Iris pigment epithelial cell (primary cell): ENCODE measurements at places on chromosomes 3 and 15.

GRCh38 chr3:16516695-16517481, 3.4 kb upstream of the RFTN1 start:
- peak; percentile 64 for DNase-seq

DNA sequence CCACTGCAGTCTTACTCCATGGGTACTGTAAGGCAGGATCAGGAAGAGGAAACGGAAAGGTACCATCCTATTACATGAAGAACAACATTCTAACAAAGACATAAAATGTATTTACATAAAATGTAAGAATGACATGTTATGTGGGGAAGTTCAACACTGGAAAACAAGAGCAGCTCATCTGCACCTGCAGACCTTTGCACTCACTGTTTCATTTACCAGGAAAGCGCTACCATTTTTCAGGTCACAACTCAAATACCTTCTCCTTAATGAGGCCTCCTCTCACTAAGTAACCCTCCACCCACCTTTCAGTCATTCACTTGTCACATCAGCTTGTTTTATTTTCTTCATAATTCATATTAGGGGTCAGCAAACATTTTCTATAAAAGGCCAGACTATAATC, 2.6 kb downstream of the TMCC1 start:
- DNase-seq, result no peak

DNA sequence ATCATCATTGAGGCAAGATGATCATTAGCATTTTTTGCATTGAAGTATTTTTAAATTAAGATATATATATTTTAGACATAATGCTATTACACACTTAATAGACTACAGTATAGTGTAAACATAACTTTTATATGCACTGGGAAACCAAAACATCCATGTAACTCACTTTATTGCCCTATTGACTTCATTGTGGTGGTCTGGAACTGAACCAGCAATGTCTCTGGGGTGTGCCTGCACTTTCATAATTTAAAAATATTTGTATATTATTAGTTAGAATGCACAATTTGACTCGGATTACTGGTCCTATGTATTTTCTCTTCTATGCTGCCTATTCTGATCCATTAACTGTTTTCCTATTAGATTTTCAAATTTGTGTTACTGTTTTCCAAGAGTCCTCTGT, 109.1 kb upstream of the SPATA12 start:
- no peak for DNase-seq

DNA sequence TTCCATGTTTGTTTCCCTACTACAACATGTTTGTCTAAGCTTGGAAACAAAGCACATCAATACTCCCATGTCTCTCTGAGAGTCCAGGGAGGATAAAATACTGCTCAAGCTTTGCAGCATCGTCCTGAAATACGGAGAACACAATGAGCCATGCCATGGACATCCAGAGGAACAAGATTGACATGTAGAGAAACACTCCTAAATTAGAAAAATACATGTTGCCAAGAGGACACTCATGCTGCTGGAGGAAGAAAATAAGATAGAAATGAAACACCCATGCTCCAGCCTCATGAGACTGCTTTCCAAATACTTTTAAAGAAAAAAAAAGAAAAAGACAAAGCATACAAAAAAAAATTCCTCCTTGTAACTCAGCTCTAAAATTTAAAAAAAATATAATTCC, 387.0 kb downstream of the ERC2 start:
- no peak for DNase-seq

- no peak for DNase-seq
Observed at GRCh38 chr3:14534516-14535191, 5.5 kb downstream of the GRIP2 start.

- DNase-seq, result no peak
Observed at GRCh38 chr15:73832657-73833056, 40.7 kb upstream of the TBC1D21 start.

- no peak for DNase-seq
Observed at GRCh38 chr3:145055375-145056076, 1083.9 kb downstream of the DIPK2A start.

DNA sequence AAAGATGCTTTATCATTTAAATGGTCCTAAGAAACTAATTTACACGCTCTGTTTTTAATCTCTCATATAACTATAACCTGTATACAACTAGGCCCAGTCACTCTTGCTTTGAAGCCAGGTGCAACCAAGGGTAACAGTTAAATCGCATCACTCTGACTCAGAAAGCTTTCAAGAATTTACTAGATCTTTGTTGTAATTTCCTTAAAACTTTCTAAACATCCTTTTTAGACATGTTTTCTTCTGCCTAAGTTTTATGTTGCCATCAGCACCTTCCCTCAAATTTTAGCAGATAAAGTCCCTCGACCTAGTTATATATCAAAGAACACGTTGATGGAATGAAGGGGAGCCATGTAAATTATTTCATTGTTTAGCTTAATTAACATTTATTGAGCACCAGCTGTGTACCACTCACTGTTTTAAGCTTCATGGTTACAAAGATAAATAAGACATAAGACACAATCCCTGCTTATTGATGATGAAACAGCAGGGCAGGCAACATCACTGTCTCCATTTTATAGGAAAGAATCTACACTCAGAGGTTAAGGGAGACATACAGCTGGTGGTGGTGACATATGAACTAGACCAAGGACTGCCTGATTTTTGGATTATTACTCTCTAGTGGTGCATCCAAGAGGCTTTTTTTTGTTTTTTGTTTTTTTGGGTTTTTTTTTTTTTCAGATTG, 101.0 kb downstream of the CD200R1L start:
- no peak for DNase-seq

DNA sequence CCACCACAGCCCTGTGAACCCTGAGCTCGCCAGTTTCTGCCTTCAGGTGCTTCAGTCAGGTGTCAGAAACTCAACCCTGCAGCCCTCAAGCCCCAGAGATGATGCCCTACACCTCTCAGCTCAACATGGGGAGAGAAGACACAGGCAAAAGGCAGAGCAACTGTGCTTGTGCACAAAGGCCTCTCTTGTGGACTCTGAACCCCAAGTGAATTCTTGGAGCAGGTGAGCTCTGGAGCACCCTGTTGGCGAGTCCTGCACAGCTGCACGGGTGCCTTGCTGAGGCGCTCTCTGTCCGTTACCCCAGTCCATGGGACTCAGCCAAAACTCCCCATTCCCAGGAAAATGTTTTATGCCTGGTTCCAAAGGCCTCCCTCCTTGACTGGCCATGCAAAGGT, 197.0 kb downstream of the KLF13 start:
- no peak for DNase-seq
